ENCODE measurements at places on chromosomes 1 and 21.

DNA sequence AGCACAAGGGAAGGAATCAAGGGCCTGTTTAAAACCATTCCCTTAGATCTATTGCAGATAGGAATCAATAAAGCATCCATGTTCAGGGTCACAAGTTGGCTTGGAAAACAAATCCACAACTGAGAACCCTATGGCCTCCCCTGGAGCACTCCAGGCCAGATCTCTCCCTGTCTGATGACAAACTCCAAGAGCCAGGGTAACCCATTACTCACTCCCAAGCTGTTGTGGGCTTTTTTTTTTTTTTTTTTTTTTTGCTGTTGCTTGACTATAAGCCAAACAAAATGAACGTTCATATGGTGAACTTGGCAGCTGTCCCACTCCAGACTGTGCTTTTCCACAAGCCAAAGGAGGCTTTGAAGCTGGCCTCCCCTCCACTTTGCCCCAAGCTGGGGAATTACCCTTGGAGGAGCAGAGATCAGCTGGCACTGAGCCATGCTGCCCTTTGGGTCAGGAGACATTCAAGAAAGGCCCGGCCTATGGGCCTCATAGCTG lies 35.7 kb upstream of the VAV3 start:
- DNase-seq = peak; percentile 69

- DNase-seq = no peak
Measured at GRCh38 chr1:158311066-158311465, 20.3 kb downstream of the CD1B start.

DNA sequence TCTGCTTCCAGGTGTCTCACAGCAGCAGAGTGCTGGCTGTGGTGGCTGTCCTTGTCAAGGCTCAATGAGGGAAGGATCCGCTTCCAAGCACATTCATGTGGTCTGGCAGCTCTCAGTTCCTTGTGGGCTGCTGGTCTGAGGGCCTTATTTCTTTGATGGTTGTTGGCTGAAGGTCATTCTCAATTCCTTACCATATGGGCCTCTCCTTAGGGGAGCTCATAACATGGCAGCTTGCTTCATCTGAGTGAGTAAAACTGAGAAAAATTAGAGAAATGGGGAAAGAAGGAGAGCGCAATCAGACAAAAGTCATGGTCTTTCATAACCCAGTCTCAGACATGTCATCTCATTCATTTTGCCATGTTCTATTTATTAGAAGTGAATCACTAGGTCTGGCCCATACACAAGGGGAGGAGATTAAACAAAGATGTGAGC lies 81.7 kb upstream of the TSPAN2 start:
- DNase-seq = no peak

- no peak for DNase-seq
Measured at GRCh38 chr1:68201546-68202238, 30.6 kb downstream of the WLS start.

DNA sequence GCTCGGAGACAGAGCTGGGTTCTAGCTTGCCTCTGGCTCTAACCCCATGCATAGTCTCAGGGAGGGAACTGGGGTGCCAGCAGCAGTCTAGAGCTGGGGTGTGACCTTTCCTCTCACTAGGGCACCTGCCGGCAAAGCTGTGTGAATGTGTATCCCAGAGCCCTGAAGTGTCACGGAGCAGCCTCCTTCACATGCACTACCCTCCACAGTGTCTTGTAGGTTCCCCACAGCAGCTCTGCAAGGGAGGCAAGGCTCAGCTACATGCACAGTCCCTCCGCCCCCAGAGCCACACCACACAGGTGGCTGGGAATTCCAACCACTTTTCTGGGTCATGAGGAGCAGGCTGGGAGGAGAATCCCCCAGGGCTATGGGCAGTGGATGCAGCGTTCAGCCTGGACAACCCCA lies 7.7 kb upstream of the HPCA start:
- DNase-seq = no peak

GRCh38 chr1:186183219-186183618 lies 191.8 kb downstream of the TPR start:
- DNase-seq = peak; percentile 41

- DNase-seq = no peak
Measured at GRCh38 chr1:24704411-24705259, 40.6 kb upstream of the CLIC4 start.

GRCh38 chr1:7105269-7105668 lies 320.0 kb downstream of the CAMTA1 start:
- no peak for DNase-seq

GRCh38 chr1:209673631-209674417 lies 1.4 kb upstream of the G0S2 start:
- DNase-seq = no peak

DNA sequence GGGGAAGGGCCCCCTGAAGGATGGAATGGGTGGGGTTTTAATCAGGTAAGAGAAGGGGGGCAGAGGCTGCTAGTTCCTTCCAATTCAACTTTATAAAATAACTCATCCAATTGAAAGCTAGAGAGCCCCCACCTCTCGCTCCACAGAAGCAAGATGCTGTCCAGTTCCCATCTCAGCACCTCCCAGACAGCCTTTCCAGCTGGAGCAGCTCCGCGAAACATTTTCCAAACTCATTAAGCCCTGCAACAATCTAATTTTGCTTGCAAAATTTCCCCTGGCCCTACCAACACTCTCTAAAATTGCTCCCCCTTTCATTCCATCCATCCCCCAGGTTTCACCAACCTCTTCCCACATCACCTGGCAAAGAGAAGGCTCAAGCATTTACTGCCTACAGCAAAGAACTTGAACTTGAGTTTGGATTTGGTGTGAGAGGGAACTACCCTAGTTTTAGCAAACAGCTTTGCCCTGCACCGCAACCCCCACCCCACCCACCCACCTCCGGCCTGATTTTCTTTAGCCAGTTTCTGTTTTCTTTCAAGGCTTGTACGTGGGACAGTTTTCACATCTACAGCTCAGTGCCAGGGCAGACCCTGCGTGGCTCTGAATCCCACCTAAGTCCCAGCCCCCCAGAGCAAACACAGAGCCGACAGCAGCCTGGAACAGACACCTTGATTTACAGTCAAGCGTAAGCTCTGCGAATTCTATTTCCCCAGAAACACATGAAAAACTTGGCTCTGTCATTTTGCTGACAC lies 46.7 kb downstream of the SYF2 start:
- no peak for DNase-seq

DNA sequence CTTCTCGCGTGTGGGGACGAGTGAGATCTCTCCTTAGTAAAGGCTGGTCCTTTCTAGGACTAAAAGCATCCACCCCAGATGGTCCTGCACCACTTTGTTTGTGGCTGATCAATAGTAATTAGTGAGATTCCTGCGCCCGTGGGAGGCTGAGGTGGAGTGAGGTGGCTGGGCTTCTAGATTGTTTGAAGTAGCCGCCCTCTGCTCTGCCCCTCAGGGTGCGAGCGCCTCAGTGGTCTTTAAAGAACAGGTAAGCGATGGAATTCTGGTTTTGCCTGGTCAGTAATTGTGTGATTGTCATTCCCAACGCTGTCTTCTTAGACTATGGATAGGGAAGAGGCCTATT lies 20.7 kb downstream of the PEX14 start:
- DNase-seq = no peak

GRCh38 chr1:194755241-194755994 lies 1569.0 kb upstream of the B3GALT2 start:
- no peak for DNase-seq

GRCh38 chr1:113677250-113678158 lies 81.8 kb downstream of the PHTF1 start:
- DNase-seq = peak; percentile 65

DNA sequence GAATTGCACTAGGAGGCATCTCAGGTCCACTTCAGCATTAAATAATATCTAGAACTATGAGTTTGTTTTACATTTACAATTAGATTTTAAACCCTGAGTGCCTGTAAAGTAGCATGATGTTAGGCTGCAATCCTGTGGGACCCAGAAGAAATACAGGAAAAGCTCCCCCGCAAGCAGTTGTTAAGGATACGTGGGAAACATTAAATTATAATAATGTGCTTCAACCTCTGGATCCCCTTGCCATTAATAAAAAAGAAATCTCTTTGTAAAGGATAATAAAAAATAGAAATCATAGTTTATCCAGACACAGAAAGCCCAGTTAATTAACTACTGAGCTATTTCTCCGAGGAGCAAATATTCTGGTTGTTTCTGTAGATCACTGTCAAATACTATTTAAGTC lies 106.0 kb downstream of the PCNX2 start:
- no peak for DNase-seq

GRCh38 chr21:33019885-33020557 lies 5.7 kb upstream of the OLIG2 start:
- DNase-seq = no peak

GRCh38 chr1:19326748-19327065 lies 14.6 kb downstream of the SLC66A1 start:
- DNase-seq = no peak

DNA sequence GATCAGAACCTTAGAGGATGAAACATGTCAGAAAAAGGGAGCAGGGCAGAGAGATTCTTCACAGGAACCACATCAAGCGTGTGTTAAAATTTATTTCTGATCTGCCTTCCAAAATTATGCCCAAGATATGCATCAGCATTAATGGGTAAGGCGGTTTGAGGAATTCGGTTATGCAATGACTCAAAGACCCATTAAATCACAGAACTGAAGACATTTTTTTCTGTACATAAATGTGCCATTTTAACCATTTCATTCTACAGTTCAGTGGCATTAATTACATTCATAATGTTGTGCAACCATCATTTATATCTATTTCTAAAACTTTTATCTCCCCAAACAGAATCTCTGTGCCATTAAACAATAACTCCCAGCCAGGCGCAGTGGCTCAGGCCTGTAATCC lies 43.4 kb downstream of the CNST start:
- DNase-seq = no peak

DNA sequence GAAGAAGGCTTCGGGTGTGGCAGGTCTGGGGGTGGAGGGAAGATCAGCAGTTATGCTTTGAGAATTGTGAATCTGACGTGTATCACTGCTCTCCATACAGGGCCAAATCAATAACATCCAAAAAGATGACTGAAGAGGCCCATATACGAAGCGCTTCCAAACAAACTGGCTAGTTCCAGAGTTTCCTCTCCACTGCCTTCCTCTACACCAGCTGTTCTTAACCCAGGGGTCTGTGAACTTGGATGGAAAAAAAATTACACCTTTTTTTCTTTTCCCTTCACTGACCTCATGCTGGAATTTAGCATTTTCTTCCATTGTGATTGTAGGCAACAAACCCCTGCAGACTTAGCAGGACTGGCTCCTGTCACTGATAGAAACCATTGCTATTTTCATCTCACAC lies 77.1 kb upstream of the NBL1 start:
- DNase-seq = no peak

DNA sequence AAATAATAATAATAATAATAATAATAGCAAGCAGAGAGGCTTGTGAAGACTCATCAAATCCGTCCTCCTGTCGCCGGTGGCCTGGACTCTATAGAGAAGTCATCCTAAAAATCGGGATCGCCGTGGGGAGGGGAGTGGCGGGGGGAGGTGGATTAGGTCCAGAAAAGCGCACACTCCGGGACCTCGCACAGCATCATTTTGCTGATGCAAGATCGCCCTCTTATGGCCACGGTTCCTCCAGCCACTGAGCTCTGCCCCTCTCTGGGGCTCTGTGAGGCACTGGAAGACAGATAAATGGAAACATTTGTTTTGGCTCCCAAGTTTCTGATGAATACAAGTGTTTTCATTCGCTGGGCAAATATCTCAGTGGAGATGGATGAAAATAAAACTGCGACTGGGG lies 612.0 kb downstream of the MATN1 start:
- peak; percentile 29 for DNase-seq

DNA sequence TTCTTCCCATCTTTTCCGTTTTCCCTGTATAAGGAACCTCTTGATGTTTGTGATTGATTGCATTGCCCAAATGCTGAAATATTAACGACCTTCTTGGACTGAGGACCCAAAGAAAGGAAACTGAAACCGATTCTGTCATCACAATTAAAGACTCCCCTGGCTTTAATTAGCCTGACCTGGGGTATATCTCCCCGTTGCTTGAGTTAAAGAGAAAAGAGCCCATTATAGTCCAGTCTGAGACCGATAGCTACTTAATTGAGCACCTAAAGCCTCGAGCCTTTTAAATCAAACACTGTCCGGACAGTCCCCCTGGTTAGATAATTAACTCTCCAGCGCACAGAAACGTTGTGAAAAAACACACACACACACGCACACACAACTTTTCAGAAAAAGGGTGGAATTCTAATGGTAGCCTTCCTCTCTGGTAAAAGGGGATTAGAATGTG lies 8.0 kb downstream of the LMO4 start:
- DNase-seq = no peak

GRCh38 chr1:90381598-90381997 lies 335.5 kb downstream of the BARHL2 start:
- DNase-seq = no peak

DNA sequence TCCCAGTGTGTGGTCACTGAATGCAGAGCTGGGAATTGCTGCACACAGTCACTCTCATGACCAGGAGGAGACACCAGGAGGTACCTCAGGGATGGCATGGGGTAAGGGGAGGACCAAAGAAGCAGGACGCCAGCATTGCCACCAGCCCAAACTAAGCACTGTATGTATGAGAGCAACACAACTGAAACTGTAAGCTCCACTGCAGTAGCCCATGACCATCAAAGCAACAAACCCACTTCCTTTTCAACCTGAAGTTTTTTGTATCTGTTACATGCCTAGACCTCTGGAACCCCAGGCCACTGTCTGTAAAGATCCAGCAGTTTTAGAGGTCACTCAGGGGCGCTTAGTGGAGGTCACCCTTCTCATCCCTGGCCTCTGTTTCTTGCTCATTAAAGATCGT lies 164.3 kb downstream of the SETD4 start:
- no peak for DNase-seq

GRCh38 chr1:245751116-245751515 lies 596.3 kb downstream of the KIF26B start:
- no peak for DNase-seq

DNA sequence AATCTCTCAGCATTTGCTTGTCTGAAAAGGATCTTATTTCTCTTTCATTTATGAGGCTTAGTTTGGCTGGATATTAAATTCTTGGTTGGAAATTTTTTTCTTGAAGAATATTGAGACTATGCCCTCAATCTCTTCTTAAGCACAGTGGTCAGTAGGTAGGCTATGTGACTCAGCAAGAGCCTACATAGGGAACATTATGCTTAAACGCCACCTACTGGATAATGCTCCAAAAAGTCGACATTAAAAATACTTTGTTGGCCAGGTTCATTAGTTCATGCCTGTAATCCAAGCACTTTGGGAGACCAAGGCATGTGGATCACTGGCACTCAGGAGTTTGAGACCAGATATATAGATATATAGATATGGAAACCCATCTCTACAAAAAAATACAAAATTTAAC lies 678.0 kb upstream of the USP24 start:
- no peak for DNase-seq

DNA sequence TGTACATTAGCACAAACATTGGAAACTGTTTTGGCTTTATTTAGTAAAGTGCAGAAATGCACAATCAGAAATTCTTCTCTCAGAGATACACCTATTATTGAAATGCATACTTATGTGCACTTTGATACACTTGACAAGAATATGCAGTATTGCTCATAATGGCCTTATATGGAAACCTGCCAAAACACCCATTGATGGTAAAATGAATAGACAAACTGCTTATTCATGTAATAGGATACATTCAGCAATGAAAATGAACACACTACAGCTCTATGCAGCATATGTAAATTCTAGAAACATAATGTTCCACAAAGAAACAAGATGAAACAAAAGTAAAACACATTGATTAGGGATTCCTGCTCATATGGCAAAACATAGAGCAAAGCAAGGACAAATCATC lies 223.9 kb downstream of the S1PR1 start:
- DNase-seq = no peak
